ENCODE measurements at places on chromosomes 1 and 21. TPM values are rescaled to one million over a fixed set of nuclear protein-coding genes. Genes with fewer than 3 reads are reported as not detected.
A peak's percentile ranks its signal among the peaks of the same experiment; 100 is the strongest.

DNA sequence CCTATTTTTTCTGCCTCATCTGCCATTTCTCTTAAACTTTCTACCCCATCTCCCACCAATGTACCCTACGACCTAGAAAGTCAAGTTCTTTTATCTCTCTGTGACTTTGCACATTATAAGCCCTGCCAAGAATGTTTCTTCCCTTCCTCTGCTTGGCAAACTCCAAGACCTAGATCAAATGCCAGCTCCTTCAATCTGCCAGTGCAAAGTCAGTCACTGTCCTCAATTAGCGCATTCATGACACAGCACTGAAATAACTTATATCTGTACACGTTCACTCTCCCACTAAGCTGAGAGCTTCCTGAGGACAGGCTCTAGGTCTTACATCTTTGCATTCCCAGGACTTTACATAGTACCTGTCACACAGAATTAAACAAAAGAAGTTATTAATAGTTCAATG is 21.4 kb upstream of the LSM10 start:
- DNase-seq, result no peak

The TAL1 gene
- not detected for polyA plus RNA-seq

- DNase-seq, result no peak
Measured at GRCh38 chr1:244173240-244173639, 122.2 kb downstream of the ZBTB18 start.

The LCE3E gene
- not detected for polyA plus RNA-seq

DNA sequence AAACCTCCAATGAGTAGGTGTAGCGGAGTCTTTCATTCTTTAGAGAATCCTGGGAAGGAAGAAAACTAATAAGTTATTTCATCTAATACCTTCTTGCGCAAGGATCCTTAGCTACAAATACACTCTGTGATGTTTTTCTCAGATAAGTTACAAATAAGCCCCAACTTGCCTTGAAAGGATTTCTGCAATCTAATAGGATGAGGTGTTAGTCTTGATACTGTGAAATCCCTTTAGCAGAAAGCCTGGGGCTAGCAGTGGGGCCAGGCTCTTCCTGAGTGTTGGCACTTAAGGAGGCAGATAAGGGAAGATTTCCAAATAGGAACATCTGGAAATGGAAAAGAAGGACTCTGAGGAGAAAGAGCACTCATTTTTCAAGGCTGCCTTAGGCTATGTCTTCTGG is 168.0 kb upstream of the DAB1 start:
- no peak for DNase-seq

DNA sequence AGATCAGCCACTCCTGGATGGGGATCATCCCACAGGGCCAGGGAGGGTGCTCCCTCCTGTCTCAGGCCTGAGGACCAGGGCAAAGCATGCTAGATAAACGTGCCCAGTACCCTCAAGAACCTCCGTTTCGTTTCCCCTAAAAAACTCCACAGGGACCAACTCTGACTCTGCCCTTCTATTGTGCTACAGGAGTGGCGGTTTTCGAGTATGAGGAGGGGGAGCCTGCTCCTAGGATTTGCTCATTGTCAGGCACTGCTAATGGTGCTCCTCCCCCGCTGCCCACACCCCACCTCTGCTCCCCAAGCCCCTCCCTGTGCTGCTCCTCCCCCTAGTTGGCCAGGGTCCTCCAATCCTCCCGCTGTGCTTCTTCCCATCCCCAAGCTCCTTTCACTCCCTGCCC is 32.0 kb downstream of the PGBD5 start:
- DNase-seq, result no peak

The INSRR gene
- polyA plus RNA-seq, result not detected

GRCh38 chr1:99326215-99326949 is 62.1 kb downstream of the PLPPR4 start:
- no peak for DNase-seq

DNA sequence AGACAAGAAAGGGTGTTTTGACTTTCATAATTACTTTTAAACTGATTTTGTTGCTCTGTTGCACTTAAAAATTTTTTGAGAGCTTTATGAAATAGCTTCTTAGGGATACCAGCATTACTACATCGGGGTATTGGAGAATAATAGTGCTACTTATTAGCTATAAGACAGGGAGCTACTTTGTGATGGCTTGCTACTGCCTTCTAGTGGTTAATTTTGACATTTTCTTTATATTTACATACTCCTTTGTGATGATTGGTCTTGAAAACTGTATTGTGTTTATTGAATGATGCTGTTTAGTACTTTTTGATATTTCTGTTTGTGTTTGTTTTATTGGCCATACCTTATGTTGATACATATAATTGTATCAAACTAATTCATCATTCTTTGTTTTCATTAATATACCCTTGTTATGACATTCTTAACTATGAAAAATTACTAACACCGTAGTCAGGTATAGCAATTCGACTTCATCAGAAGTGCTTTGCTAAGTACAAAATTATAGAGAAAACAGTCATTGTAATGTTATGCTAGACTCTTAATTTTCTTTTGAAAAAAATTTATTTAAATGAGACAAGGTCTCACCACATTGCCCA is 85.5 kb downstream of the CLIC4 start:
- DNase-seq, result peak; percentile 68

DNA sequence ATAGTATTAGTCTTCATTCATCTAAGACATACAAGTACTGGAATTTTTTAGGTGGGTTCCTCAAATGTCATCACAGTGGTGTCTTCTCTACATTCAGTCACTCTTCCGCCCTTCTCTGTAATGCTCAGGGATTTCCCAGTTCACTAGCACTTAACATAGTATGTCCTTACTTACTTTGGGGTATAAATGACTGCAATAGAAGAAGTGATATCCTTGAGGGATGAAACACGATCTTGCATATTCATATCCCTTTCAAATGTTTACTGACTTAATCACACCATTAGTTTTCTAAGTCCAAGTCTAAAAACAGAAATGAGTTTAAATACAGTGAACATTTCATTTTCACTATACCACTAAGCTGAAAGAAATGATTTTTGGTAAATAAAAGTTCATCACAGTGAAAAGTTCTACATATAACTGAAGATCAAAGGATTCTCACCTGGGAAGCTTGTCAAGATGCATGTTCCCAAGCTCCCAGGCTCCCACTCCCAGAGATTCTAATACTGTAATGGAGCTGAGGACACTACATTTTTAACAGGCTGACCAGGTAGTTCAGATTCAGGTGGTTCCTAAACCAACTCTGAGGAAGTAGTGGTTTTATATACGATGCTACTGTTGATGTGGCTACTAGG is 29.7 kb downstream of the MRPL39 start:
- no peak for DNase-seq

DNA sequence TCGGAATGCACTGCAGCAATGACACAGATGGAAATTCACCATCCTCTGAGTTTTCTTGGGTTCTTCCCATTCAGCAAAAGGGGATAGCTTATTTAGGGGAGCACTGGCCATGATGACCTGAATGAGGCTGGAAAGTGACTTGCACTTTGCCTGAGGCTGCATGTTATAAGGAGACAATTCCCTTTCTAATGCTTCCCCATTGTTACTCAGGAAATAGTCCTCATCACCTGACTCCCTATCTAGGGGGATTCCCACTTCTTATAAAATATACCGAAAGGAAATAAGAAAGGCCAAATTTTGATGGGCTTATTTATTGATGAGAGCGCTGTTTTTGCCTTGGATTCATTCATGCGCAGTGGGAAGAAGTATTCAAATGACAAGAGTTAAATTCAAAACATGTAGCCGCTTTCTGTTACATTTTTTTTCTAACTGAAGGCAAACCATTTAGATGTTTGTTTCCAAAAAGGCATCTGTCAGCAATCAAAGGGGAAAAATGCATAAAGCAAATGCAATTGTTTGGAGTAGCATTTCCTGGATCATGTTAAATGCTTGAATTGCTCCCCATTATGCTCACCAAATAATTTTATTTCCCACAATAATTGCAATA is 220.3 kb upstream of the NFIA start:
- no peak for DNase-seq

GRCh38 chr1:226723657-226724532 is 15.2 kb downstream of the ITPKB start:
- no peak for DNase-seq

The FLVCR1 gene
- polyA plus RNA-seq, result 14.9 TPM

DNA sequence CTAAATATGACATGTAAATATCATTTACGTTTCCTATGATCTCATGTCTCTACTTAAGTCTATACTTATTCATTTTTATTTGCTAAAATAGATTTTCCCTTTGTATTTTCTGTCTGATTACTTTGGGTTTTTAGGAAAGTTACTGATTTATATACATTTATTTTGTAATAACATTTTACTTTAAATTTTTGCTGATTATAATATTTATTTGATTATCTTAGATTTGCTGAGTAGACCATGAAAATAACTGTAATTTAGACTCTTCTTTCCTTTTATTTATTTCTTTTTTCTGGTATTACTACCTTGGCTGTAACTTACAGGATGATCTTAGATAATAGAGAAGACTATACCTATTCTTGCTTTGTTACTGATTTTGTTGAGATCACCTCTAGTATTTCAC is 159.9 kb upstream of the POGK start:
- DNase-seq, result no peak

GRCh38 chr1:6491480-6491962 is at the start of gene PLEKHG5:
PLEKHG5 (minus strand) TSS chr1:6491667; CDS start chr1:6477571, 14,096 bp downstream.
- DNase-seq, result peak; percentile 51

The RHBDL2 gene
- polyA plus RNA-seq, result 3.4 TPM

GRCh38 chr21:25904044-25904695 is 169.4 kb downstream of the GABPA start:
- no peak for DNase-seq

DNA sequence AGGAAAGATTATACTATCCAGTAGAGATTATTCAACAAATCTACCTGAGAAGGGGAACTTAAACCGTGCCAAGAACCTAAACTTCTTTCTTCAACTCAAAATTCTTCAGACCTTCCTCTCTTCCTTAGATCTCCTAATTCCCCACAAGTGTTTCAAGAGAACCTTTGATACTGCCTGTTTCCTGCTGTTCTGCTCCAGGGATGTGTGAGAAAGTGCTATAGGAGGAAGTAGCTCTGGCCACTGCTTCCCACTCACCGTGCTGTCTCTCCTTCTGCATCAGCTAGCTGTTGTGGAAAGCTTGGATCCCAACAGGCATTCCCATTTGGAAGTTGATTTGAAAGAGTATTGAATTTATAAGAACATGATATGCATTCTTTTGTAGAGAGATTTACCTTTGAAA is 4.5 kb upstream of the NOS1AP start:
- no peak for DNase-seq

DNA sequence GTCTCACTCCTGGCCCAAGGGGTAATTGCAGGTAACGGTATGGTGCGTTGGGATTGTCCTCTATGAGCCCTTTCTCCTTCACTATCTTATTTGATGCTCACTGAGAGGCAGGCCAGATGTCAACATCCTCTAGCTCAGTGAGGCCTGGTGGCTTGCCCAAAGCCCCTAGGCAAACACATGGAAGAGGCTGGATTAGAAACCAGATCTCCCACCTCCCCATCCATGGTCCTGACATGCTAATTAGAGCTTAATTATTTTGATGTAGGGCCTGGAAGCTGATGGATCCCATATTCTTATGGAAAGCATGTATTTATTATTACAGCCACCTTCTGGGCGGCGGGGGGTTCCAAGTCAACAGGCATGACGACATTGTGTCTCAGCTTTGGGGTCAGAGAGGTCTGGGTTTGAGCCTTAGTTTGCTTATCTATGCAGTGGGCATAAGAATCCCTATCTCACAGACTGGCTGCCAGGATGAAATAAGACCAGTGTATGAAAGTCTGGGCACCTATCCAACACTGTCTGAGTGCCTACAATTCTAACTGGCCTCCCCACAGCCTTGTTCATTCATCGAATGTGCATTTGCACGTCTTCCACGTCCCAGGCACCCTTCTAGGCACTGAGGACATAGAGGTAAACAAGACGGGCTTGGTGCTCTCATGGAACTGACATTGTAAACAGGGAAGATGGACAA is 6.2 kb downstream of the SMPDL3B start:
- DNase-seq, result no peak

The ACTL8 gene
- 1.5 TPM for polyA plus RNA-seq

Measured in A549 (cell line).